Uterine smooth muscle cell (primary cell): ENCODE measurements at places on chromosomes 4 and X. TPM values are rescaled to one million over a fixed set of nuclear protein-coding genes. Genes with fewer than 3 reads are reported as not detected.

The LARP1B gene
- total RNA-seq = 30.3 and 39.4 TPM in 2 replicates

The NEIL3 gene
- 6.7 and 14.6 TPM in 2 replicates for total RNA-seq

The FGF13 gene
- total RNA-seq = 1.7 and 2.2 TPM in 2 replicates

The NXF2B gene
- total RNA-seq = not detected in 2 replicates

The TRAM1L1 gene
- 3.2 and 4.6 TPM in 2 replicates for total RNA-seq

The ANXA10 gene
- total RNA-seq = 10.7 and 53.1 TPM in 2 replicates

The GPR143 gene
- not detected in 2 replicates for total RNA-seq

The MAGEA2 gene
- total RNA-seq = not detected in 2 replicates

The S100G gene
- not detected in 2 replicates for total RNA-seq

The CENPVL1 gene
- total RNA-seq = not detected in 2 replicates

The RAB41 gene
- not detected in 2 replicates for total RNA-seq

The PGRMC2 gene
- total RNA-seq = 15.1 and 27.4 TPM in 2 replicates

The PABPC4L gene
- total RNA-seq = 2.1 and 4.2 TPM in 2 replicates

The FSTL5 gene
- under 0.01 and 0.50 TPM in 2 replicates for total RNA-seq

The RNF212 gene
- total RNA-seq = 0.44 and 2.0 TPM in 2 replicates

The TMSB15B gene
- 4.9 and 6.1 TPM in 2 replicates for total RNA-seq

The IDUA gene
- total RNA-seq = 8.2 and 14.0 TPM in 2 replicates

The PRRG3 gene
- total RNA-seq = 0.33 and 1.2 TPM in 2 replicates

The PPP2R2C gene
- total RNA-seq = 1.3 and 1.4 TPM in 2 replicates

The PCSK1N gene
- 2.9 TPM in 1 of 2 replicates, not detected in the other for total RNA-seq
